Upper lobe of right lung (tissue), 1 donor: ENCODE measurements at places on chromosomes 4 and X.

DNA sequence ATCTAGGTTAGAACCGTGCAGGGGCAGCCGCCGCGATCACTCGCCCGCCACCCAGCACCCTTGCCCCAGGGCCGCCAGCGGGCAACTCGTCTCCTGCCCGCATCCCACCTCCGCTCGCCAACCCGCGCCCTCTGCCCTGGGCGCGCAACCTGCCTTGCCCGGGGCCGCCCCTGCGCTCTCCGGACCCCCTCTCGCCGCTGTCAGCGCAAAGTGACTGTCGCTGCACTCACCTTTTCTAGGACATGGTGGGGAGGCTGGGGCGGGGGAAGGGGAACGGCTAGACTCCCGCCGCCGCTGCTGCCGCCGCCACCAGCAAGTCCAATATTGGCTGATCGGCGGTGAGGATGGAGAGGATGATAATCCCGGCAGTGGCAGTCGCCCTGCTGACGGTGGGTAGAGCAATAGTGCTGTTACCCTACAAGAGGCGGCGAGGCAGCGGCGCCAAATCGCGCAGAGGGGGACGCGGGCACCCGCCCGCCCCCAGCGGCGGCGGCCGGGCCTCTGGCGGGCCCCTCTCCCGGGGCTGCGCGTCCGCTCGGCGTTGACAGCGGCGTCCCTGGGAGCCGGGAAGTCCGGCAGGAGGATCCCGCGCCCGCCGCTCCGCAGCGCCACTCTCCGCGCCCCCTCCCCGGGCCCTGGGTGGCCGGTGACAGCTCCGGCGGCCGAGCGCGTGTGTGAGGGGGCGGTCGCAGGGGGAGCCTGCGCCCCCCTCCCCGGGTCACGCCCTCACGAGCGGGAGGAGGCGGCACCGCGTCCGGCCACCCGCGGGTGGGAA lies 2.3 kb upstream of the NR3C2 start:
- DNase-seq: peak; percentile 82

DNA sequence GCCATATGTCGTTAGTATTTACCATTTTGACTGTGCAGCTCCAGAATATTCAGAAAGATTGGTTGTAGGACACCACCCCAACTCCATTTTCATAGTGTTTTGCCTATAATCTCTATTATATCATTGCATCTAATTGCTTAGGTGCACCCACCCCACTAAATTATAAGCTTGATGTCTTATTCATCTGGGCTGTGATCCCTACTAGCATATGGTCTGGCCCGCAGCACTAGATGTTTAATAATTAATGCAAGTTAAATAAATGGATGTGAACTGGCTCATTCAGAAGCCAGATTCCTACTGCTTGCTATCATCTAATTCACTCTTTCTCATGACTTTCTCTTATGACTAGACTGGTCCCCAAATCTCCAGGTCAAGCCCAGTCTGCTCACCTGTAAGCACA lies 143.5 kb downstream of the RELL1 start:
- DNase-seq: no peak

- DNase-seq: no peak
These were observed 179.5 kb downstream of the CEP135 start for GRCh38 chr4:56128213-56128612.

- DNase-seq: no peak
These were observed 33.6 kb downstream of the CLCN4 start for GRCh38 chrX:10190367-10190766.

- DNase-seq: no peak
These were observed 47.4 kb upstream of the MND1 start for GRCh38 chr4:153297116-153297515.
